ENCODE measurements at places on chromosomes 7 and 10.

GRCh38 chr7:144854839-144855424 lies 19.1 kb upstream of the TPK1 start:
- no peak for DNase-seq

- no peak for DNase-seq
Observed at GRCh38 chr7:45055016-45055415, 33.8 kb downstream of the NACAD start.

- DNase-seq = no peak
Observed at GRCh38 chr7:731440-732085, 4.5 kb upstream of the PRKAR1B start.

DNA sequence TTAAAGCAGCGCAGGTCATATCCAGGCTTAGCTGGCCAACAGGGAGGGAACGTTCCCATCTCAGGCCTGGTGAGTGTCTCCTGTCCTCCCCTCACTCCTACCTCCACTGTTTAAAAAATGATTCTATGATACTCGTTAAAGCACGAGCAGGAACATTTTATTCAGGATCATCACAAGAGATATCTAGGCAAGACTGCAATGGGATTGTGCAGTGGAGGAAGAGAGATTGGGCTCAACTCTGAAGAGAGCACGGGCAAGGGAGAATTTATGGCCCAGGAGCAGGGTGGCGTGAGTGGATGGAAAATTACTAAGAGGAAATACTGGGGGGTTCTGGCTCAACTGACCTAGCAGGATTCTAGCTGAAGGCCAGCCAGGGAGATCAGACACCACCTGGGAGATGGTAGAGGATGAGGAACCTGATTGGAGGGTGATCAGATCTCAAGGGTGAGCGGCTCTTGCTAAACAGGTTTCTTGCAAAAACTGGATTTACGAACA lies 9.0 kb upstream of the HSPB1 start:
- DNase-seq = no peak

GRCh38 chr10:67808704-67809103 lies 29.3 kb downstream of the DNAJC12 start:
- no peak for DNase-seq

GRCh38 chr10:25175527-25176420 lies 973 bp downstream of the GPR158 start:
- DNase-seq = no peak

DNA sequence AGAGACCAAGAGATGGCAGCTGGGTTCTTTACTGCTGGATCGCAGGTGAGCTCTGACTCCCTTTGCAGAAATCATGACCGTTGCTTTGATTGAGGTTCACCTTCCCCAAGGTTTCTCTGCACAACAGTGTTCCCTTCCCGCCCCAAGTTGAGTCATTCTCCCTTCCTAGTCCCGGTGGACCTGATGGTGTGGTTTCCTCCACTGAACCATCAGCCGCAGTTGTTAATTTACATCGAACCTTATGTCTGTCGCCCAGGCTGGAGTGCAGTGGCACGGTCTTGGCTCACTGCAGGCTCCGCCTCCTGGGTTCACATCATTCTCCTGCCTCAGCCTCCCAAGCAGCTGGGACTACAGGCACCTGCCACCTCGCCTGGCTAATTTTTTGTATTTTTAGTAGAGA lies 5.8 kb downstream of the ZSCAN25 start:
- DNase-seq = no peak

GRCh38 chr7:20783700-20784387 lies 2.8 kb downstream of the SP8 start:
- DNase-seq = no peak

DNA sequence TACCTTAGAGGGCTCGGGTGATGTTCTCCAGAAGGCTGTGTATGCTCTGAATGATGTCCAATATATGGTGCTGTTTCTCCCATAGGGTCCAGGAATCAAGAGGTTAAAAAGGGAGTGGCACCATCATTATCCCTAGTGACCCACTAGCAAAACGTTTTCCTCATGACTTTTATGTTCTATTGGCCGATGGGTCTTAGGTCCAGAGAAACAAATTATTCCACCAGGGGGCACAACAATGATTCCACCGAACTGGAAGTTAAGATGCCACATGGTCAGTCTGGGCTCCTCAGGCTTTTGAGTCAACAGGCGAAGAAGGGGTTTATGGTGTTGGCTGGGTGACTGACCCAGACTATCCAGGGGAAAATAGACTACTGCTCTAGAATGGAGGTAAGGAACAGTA lies 256.1 kb downstream of the COBL start:
- DNase-seq = no peak

- DNase-seq = no peak
Observed at GRCh38 chr7:27132214-27132613, 1.7 kb upstream of the HOXA4 start.

GRCh38 chr7:50265968-50266634 lies 38.4 kb upstream of the IKZF1 start:
- no peak for DNase-seq

DNA sequence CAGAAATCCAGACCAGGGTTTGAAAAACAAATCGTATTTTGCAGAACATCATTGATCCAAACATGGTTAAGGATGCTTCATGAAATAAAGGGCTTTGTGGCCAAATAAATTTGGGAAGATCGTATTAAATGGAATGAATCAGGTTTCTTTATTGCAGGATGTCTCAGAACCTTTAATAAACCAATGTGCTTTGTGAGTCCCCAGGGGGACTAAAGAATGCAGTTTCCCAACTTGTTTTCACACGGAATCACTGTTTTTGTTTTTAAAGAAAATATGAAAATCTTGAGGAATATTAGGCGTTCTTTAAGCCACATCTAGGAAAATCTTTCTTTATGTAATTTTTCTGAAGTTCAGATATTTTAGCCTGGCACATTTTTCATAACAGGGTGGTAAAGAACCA lies 16.8 kb upstream of the CCDC172 start:
- no peak for DNase-seq

Measured in stimulated activated CD8-positive, alpha-beta memory T cell treated with anti-CD3 and anti-CD28 coated beads, Interleukin-4, amount 100 ng/mL, for 1 hour (primary cell).